Right forelimb (tissue), 1 donor: ENCODE measurements at places on chromosomes 16 and 17.

DNA sequence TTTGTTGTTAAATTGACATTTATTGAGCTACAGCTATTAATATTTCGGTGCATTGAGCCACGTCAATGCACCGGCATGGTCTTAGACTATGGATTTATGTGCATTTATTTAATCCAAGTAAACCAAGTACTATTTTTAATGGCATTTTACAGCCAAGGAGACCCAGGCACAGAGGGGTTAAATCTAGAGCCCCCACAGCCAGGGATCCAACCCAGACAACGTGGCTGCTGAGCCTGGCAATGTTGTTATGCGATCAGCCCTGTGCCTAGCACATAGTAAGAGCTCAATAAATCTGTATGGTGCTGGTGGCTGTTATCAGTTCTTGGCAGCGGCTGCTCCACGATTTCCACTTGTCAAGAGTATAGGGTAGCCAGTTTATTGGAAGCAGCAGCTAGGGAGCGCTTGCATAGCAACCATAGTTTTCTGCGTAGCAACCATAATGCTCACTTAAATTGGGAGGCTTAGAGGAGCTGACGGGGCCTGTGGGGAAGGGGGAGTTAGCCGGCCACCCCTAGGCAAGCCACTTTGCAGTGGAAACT, 541 bp upstream of the RBBP6 start:
- DNase-seq, result no peak

GRCh38 chr16:8869212-8869987, 594 bp upstream of the CARHSP1 start:
- no peak for DNase-seq

DNA sequence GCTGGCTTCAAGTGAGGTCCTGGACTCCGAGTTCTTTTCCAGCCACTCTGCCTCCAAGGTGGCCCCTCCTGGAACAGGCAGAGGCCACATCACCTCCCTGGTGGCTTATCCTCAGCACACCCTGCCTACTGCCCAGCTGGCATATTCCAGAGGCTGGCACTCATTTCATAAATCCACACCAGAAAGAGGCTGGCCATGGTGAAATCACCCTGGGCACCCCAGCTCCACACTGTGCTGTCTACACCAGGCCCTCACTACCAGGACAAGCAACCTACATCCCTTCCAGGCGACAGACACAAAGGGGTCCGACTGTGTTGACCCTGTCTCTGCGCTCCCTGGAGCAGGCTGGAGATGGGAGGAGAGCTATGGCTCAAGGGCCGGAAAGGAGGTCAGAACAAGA, 100.2 kb downstream of the C16orf78 start:
- no peak for DNase-seq

DNA sequence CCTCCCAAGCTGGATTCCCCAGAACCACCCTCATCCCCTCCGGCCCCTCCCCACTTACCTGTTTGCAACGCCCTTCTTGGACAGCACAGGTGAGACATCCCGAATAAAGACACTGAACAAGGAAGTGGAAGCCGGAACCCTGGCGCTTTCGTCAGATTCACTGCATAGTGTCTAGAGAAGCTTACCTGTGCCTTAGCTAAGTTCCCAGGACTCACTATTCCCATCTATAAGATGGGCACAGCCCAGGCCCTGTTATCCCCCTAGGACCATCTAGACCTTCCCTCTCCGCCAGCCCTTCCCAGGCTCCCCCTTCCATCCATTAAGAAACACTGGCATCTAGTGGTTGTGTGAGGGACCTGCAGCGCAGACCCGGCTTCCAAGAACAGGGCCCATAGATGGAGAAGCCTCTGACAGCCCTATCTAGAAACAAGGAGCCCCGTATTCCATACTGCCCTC, 26.9 kb upstream of the RPL38 start:
- peak; percentile 81 for DNase-seq

GRCh38 chr17:65441053-65441605, 120.3 kb downstream of the AXIN2 start:
- no peak for DNase-seq

- DNase-seq, result no peak
These were observed 16.8 kb downstream of the MED13 start for GRCh38 chr17:62048262-62048661.

GRCh38 chr16:48788475-48788874, 178.5 kb upstream of the N4BP1 start:
- DNase-seq, result no peak

DNA sequence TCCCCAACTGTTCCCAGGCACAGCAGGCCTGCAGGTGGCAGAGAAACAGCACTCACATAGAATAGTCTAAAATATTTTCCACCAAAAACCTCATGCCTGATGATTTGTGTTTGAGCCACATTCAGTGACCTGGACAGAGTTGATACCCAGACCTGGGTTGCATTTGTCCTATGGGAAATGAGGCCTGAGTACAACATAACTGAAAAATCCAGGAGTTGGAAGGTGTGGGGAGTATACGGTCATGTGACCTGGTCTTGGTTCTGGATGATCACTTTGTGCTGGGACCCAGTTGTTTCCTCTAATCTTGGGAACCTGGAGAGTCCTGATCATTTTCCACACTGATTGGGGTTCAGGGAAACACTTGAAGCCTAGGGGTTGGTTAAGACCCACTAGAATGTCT, 200.3 kb upstream of the MPHOSPH6 start:
- DNase-seq, result no peak
